Fibroblast of skin of abdomen (primary cell): ENCODE measurements at places on chromosomes 5 and 9.

DNA sequence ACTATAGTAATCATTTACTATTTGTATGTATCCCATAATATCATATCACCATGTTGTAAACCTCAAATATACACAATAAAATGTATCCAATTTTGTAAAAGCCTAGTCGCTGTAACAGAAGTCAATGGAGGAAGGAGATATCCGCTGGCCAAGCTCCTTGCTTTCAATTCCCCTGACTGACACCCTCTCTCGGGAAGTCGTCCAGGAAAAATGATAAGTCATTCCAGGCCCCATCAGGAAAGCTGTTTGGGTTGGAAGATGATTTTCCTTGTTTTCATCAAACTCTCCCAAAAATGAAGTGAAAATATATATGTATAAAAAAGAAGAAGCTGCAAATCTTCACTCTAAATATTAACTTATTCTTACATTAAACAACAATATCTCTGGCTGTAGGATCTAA lies 52.2 kb upstream of the GABRB2 start:
- no peak for DNase-seq

- no peak for DNase-seq
These were observed 5.9 kb upstream of the MELK start for GRCh38 chr9:36566813-36567221.

DNA sequence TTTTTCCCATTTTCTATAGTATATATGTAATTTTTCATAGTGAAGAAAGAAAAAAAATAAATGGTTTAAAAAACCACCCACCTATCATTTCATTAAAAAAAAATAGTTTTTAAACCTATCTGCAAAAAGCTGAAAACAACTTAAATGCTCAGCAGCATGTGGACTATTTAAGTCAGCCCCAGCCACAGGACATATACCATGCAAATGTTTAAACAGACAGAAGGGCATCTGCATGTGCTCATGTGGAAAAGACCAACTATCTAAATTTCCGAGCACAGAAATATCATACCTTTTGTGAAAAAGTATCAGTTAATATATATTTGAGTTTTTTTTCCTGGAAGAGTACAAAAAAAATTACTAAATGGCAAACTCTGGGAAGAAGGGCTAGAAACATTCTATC lies 143.4 kb downstream of the EPB41L4A start:
- DNase-seq: no peak

DNA sequence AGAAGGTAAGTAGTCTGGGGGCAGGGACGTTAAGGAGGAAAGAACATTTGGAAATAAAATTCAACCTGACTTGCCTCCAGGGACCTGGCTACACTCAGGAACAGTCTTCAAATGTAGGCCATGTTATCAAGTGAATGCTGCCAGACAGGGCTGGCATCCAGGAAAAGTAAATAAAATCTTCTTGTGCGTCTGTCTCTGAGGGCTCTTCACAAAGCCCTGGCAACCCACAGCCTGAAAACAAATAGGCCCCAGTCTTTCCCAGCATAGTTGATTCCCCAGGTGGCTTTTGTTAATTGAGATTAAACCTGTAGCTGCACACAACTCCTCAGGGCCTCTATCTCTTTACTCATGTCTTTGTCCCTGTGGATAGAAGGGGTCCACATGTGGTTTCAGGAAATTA lies 55.4 kb downstream of the STK32A start:
- DNase-seq: no peak

- DNase-seq: peak; percentile 56
These were observed 59.8 kb downstream of the DOCK2 start for GRCh38 chr5:169696621-169697510.

DNA sequence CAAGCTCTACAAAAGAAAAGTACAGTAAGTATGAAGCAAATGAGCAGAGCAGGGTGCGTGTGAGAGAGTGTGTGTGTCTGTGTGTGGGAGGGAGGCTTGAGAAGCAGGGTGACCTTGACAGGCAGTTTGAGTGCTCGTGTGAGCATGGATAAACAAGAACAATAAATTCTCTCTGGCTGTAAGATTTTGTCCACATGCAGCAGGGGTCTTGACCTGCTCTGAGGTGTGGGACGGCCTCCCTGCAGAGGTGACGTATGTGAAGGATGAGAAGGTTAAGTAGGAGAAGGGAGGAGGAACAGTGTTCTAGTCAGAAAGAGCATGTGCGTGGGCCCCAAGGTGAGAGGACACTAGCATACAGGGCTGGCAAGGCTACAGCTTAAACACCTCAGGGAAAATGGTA lies 49.0 kb downstream of the SPTLC1 start:
- no peak for DNase-seq

DNA sequence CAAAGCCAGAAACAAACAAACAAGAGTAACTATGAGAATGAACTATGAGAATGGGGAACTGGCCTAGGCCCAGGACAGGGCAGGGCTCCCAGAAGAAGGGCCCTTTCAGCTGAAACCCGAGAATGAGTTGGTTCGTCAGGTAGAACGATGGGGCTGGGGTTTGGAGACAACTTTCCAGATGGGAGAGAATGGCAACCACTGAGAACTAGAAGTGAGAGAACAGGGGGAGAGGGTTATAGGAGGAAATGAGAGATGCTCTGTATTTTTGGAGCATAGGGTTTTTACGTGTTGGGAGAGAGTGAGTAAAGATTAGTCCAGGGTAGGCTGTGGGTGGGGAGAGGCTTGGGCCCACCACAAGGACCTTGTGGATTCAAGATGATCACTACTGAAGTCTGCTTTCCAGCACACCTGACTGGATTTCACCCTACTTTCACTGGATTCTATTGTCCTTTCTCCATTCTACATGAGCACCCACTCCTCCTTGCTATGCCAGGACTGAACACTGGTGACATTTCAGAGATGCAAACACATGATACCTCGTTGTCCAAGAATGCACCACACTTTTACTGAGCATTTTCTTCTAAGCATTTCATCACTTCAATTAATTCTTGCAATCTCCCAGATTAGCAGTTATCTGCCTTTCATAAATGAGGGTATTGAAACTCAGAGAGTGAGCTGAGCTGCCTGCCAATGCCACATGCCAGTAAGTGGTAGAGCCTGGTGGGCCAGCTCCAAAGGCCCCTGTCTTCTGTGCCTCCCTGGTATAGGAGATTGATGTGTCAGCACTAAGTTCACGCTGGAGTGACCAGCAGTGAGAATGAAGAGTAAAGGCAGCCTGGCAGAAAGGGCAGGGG lies 3.2 kb upstream of the TMEM268 start:
- DNase-seq: no peak

GRCh38 chr5:60340965-60341471 lies 358.9 kb downstream of the DEPDC1B start:
- peak; percentile 33 for DNase-seq

DNA sequence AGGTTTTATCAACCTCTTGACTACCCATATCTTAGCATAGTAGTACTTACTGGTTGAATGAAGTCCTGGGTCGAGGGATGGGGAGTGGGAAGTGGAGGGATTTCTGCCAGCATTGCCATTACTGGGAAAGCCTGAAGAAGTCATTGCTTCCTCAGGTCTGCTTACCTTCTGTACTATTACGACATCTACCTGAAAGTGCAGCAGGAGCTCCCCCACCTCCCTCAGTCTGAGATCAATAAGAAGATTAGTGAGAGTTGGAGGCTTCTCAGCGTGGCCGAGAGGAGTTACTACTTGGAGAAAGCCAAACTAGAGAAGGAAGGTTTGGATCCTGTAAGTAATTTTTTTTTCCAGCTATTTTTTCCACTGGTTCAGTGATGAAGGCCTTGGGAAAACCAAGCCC lies 5.8 kb downstream of the HMGXB3 start:
- no peak for DNase-seq

DNA sequence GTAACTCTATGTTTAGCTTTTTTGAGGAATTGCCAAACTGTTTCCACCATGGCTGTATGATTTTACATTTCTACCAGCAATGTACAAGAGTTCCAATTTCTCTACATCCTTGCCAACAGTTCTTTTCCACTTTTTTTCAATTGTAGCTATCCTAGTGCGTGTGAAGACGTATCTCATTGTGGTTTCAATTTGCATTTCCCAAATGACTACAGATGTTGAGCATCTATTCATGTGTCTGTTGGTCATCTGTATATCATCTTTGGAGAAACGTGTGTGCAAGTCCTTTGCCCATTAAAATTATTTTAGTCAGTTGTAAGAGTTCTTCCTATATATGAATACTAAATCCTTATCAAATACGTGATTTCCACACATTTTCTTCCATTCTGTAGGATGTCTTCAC lies 6.5 kb downstream of the SLC25A48 start:
- DNase-seq: no peak
